ENCODE measurements at places on chromosomes 12 and 14.
A peak's percentile ranks its signal among the peaks of the same experiment; 100 is the strongest.

- DNase-seq, result peak; percentile 87
These were observed 69.6 kb downstream of the MOK start for GRCh38 chr14:102235275-102235897.

- peak; percentile 45 for DNase-seq
These were observed 72.1 kb upstream of the ST8SIA1 start for GRCh38 chr12:22406627-22407026.

DNA sequence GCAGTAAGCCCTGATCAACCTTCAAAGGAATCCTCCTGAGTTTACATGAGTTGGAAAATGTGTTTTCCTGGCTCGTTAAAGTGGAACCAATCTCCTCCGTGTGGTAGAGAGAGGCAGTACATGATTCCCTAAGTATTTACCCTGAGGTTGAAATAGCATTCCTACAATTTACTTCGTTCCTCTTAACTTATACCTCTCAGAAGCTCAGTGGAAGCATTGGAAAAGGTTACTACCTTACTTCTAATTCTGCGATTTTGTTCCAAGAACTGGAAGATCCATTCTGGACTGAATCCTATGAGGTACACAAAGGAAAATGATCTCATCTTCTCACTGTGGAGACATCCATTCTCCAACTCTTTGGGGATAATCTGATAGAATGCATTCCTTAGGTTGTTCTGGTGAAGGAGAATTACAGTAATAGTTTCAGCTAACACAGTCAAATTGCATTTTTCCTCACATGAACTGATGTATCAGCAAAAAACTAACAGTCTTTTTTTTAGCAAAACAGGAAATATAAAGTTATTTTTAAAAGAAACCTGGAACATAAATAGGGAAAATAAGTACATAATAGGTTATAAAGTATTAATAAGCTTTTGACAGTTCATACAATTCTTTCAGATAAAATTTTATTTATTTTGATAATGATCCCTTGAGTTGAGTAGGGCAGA is 475.6 kb downstream of the PDZRN4 start:
- DNase-seq, result peak; percentile 74

DNA sequence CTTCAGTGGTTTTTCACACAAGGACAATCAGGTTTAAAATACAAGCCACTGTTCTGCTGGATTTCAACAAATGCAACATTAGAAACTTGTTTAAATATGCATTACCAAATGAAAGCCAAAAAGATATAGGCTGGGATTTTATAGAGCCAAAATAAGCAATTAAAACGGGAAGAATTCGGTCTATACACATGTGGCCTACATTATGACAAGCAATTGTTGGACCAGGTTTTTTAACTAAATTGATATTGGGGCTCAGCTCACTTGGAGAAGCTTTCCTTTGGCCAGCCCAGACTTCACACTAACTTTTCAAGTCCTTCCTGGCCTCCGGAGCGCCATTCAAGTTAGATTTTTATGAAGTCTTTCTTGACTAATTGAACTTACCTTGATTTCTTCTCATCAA is 16.9 kb upstream of the PDE3A start:
- no peak for DNase-seq

GRCh38 chr12:61991661-61992060 is 268.5 kb upstream of the USP15 start:
- peak; percentile 9 for DNase-seq

DNA sequence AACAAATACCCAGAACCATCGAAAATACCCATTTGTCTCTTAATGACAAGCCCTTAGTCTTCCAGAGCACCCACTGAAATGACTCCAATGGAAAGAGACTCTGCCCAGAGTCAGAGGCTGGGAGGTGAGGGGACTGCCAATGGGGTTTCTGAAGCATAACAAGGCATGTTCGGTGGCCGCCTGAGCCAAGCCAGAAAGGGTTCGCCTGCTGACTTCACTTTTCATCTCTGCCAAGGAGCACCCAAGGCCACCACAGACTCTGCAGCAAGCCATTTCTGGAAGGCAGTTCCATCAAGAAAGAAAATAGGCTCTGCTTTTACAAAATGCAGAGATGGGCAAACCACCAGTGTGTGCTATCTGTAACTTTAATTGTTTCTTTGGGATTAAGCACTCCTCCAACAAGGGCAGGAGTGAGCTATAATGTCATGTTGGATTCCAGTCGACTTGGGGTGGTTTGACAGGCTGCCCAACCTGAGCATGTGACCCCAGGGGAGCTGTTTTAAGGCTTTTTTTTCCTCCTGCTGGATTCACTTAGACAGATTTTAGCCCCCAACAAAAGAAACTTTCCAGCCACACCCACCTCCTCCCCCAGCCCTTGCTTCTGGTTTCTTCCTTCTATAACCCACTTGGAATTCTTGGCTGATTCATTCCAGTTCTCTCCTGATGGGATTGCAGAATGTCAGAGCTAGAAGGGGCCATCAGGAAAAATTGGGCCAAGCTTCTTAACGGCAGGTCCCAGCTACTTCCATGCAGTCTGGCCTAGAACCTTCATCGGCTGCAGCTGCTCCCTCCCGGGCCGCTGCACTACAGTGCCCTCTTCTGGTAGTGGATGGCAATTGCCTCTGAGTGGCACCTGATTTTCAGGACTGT is 24.1 kb downstream of the CKAP4 start:
- DNase-seq, result peak; percentile 76

- no peak for DNase-seq
These were observed 55.5 kb upstream of the ESRRB start for GRCh38 chr14:76320486-76320885.

- DNase-seq, result no peak
These were observed 27.5 kb upstream of the KRAS start for GRCh38 chr12:25278269-25278668.

- no peak for DNase-seq
These were observed 123.6 kb downstream of the TSPAN9 start for GRCh38 chr12:3200814-3201233.
